ENCODE measurements at places on chromosomes 16 and 17.

GRCh38 chr16:55037046-55037445 is 106.4 kb downstream of the IRX5 start:
- DNase-seq, result no peak

GRCh38 chr17:45785480-45786193 is 1.5 kb downstream of the CRHR1 start:
- DNase-seq, result no peak

GRCh38 chr16:19940195-19940594 is 55.5 kb upstream of the GPRC5B start:
- no peak for DNase-seq

- no peak for DNase-seq
Observed at GRCh38 chr17:73010414-73010813, 82.1 kb downstream of the SLC39A11 start.

- no peak for DNase-seq
Observed at GRCh38 chr17:69947027-69947759, 127.8 kb upstream of the KCNJ16 start.

DNA sequence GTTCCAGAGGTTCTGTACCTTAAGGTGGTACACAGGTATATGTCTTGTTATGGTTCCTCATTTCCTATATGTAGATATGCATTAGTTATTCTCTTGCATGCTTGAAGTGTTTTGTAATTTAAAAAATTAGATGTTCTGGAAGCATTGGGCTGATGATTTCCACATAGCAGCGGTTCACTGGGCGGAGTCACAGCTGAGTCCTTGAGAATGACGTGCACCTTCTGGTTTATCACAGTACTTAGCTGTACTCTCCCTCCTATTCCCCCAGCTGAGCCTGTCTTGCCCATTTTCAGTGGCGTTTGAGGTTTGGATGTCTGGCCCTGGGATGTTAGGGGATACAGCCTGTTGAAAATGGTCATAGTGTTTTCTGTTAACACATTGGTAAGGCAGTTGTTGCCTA is 327.1 kb downstream of the SNX29 start:
- DNase-seq, result no peak

DNA sequence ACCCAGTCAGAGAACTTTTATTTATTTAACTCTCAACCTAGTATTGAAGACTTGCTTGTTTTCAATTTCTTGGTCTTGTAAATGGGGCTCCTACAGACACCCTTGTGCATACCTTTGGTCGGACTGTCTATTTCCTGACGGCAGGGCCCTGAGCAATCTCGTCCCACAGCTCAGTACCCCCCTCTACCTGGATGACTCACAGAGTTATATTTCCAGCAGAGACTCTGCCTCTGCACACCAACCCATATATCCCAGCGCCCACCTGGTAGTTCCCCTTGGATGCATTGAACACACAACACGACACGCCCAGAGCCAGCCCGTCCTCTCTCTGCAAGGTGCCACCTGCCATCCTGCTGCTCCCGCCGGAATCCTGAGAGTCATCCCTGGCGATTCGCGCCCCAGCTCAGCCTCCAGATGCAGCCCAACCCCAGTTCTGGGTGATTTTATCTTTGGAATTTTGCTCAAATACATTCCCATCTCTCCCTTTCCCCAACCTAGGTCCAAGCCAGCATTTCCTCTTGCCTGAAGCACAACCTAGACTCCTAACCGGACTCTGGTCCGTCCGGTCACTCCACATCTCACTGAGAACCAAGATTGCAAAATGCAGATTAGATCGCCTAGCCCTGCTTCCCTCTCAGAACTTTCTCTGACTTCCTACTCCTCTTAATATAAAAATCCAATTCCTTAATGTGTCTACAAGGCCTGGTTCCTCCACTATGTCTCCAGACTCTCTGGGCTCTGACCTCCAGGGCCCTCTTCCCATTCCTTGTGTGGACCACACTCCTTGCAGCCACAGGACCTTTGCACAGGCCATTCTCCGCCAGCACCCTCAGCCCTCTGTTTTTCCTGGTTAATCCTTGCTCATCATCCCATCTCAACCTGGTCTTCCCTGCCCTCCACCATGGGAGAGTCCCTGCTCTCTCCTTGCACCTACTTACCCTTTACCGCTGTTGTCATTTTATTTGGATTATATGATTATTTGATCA is 129.2 kb downstream of the SEC14L1 start:
- no peak for DNase-seq

DNA sequence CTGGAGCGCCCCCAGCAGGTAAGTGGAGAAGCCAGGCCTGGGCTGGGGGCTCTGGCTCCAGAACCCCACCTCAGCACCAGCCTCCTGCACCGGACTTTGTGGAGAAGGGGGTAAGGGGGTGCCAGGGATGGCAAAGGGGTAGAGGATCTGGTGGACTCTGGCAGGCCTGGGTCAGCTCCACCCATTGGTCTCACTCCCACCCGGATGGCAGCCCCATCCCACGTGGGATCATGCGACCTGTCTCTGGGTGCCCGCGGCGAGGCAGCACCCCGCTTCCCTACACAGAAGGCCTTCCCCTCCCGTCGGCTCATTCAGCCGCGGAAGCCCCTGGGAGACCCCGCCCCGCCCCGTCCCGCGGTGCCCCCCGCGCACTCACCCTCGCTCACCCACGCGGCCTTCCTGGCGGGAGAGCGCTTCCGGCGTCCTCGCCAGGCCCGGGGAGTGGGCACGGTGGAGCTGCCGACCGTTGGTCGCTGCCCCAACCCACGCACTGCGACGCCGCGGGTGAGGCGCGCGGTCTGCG is 498 bp upstream of the PLEKHG4 start:
- peak; percentile 38 for DNase-seq

- no peak for DNase-seq
Observed at GRCh38 chr17:69223809-69224208, 4.8 kb downstream of the ABCA10 start.

DNA sequence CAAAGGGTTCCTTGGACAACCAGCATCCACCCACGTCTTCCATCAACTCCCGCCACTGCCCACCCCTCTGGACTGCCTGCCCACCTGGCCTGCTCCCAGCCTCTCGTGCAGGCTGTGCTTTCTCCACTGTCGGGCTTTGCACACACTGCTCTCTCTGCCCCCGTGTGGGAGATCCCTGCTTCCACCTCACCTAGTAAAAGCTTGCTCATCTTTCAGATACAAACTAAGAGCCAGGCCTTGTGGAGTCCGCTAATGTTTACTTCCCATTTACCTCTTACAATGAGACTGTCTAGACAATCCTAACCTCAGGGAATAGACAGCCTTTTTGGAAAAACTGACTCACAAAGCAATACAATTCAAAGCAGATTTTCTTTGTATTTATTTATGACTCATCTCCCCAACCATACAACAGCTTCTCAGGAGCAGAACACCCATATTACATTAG is 67.6 kb downstream of the USP31 start:
- peak; percentile 5 for DNase-seq

GRCh38 chr16:4309102-4309832 is 6.6 kb upstream of the GLIS2 start:
- no peak for DNase-seq

DNA sequence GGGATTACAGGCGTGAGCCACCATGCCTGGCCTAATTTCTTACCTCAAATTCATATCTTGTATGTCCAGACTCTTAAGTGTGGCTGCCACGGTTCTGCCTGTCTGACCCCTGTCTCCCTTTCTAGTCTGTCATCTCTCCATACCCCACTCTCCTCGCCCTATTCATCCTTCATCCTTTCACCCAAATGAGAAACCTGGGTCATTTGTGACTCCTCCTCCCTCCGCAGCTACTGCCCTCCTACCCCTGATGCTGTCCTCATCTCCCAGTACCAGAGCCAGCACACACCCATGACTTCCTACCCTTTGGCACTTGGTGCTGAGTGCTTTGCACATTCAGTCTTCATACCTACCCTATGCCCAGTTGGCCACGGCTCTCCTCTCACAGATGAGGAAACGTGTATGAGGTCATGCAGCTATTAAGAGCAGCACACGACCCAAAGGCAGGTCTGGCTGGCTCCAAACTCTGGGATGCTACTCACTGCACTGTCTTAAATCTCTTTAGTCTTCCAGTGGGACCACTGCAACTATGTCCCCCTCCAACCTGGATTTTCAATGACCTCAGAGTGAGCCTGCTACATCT is 1.6 kb downstream of the SPATA32 start:
- no peak for DNase-seq

DNA sequence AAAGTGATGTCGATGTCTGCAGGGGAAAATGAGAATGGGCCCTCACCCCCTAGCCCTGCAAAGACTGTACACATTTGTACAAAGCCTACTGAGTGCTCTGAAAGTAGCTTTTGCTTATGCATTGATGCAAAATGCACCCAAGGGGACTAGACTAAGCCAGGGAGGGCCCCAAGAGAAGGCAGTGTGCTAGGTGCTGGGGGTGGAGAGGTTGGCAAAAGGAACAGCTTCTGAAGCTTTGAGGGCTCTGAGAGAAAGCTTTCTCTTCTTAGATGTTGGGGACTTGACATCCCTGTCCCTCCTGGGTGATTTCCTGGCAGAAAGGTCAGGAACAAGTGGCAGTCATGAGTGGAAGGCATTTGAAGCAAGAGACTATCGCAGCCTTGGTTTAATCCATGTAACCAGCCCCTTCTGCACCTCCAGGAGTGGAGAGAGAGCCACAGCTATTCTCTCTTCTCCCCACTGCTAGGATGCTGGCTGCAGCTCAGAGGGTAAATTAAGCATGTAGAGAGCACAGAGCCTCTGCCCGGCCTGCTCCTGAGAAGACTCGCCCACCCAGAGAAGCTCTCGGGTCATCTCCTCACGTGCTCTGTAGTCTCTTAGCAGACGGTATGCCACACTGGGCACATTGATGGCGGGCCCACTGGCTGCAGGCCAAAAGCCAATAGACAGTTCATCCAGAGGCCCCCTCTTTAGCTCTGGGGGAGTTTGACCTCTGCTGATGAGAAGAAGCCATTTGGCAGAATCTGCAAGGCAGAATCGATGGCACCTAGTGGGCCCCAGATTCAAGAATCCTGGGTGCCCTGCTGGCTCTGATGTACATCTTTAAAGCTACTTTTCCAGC is 221.4 kb downstream of the MSI2 start:
- no peak for DNase-seq

- no peak for DNase-seq
Observed at GRCh38 chr17:279331-279730, 73.3 kb downstream of the RPH3AL start.

GRCh38 chr17:67386965-67387551 is 10.0 kb downstream of the PITPNC1 start:
- DNase-seq, result peak; percentile 70

- DNase-seq, result no peak
Observed at GRCh38 chr17:13835151-13835550, 233.4 kb upstream of the HS3ST3A1 start.

DNA sequence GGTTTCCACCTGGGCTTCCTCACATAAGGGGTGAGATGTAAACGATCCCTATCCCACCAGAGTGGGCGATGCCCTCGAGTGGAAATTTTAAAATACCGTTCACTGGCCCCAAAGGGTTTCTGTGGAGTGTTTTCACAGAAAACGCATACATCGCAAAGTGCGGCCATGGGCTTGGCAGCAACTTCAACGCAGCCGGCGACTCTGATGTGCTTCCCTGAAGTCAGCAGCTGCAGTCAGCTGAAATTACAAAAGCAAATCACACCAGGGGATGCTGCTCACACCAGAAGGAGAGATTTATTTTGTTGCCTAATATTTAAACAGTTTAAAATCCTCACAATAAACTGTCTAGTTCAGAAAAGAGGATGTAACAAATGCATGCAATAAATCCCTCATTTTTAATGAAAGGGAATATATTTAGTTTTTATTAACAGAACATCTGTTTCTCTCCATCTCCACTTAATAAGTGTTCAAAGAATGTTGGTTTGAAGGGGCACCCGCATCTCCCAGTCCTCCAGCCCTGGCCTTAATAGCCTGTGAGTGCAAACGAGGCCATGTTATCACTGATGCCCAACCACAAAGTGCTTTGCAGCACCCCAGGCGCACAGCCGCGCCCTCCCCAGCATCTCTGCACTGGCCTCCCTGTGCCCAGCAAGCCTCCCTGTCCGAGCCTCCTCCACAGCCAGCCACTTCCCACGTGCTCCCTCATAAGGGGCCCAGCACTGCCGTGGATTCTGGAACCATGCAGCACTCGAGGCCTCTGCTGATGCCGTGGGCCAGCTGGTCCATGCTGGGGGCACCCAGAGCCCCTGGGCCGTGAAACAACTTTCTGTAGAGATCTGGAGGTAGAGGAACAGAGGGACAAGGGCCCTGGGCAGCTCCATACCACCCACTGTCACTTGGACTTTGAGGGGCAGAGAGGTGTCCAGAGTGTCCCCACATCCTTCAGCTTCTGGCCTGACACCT is 17.3 kb upstream of the XYLT2 start:
- no peak for DNase-seq

GRCh38 chr16:85634747-85635544 is 21.8 kb downstream of the GSE1 start:
- no peak for DNase-seq

GRCh38 chr16:70649300-70649699 is 2.9 kb downstream of the IL34 start:
- no peak for DNase-seq

DNA sequence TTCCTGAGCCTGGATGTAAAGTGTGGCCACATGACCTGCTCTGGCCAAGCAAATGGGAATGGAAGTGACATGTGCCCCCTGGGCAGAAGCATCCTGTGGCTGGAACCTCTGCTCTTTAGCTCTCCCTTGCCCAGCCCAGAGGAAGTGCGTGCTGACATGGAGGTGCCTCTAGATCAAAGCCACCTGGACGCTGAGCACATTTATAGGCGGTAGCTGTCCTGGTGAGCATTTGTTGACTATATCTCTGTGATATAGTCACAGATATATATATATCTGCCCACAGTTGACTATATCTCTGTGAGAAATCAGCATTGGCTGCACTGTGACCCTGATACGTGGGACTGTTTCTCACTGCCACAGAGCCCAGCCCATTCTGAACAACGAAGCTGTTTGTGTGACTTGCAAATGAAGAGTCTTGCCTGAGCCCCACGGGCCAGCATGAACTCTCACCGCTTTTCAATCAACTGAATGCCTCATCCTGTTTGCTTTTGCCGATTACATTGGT is 118.8 kb downstream of the C16orf95 start:
- DNase-seq, result peak; percentile 69

DNA sequence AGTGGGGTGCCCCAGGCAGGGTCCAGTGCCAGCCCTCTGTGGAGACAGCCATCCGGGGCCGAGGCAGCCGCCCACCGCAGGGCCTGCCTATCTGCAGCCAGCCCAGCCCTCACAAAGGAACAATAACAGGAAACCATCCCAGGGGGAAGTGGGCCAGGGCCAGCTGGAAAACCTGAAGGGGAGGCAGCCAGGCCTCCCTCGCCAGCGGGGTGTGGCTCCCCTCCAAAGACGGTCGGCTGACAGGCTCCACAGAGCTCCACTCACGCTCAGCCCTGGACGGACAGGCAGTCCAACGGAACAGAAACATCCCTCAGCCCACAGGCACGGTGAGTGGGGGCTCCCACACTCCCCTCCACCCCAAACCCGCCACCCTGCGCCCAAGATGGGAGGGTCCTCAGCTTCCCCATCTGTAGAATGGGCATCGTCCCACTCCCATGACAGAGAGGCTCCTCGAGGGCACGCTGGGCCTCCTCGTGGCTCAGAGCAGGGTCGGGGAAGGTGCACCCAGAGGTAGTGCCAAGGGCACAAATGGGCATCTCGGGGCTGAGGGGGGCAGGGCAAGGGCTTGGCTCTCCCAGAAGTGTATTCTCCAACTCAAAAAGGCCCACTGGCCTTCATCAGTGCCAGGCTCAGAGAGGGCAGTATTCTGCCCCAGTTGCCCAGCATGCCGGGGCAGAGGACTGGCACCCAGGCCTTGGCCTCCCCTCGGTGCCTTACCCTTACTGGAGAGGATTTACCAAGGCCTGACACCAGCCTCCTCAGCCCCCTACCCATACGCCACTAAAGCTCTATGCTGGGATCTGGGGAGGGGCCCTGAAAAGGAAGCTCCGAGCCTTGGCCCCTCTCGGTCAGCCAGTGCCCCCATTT is at the start of gene CDH5:
Gene CDH5 (plus strand): TSS at position 259 of the 867 bp plus-strand sequence. CDS start 12,647 bp downstream, outside the sequence.
- DNase-seq, result no peak

- no peak for DNase-seq
Observed at GRCh38 chr16:55146966-55147365, 177.0 kb upstream of the IRX6 start.

All from mesendoderm (in vitro differentiated cells).